ENCODE measurements at places on chromosomes 12 and 14. TPM values are rescaled to one million over a fixed set of nuclear protein-coding genes. Genes with fewer than 3 reads are reported as not detected.

Gene ASCL1
- total RNA-seq = not detected

Gene KRT2
- not detected for total RNA-seq

Gene ACOT4
- total RNA-seq = 1.1 TPM

Gene TEX52
- not detected for total RNA-seq

Gene MIPOL1
- total RNA-seq = not detected

Gene PZP
- total RNA-seq = not detected

Data from activated naive CD4-positive, alpha-beta T cell treated with anti-CD3 and anti-CD28 coated beads, Interleukin-2, amount 10 ng/mL, durations not matched to agents 5 hours and 36 hours (primary cell).